Activated gamma-delta T cell treated with anti-CD3 and anti-CD28 coated beads, Interleukin-2, amount 50 U/mL, for 16 hours (primary cell): ENCODE measurements at places on chromosomes 2 and 18.

DNA sequence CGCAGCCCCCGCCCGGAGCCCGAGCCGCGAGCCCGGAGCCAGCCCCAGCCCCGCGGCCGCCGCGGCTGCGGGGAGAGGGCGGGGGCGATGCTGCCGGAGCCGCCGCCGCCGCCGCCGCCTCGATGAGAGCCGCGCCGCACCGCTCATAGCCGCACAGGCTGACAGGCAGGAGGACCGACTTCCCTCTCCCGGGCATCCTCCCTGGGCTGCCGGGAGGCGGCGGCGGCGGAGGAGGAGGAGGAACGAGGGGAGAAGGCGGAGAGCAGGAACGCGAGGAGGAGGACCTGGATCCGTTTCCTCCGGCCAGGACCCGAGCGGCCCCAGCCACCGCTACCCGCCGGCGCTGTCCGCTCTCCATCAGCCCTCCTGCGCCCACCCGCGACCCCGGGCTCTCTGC lies 370 bp downstream of the KLHL29 start:
- no peak for DNase-seq

GRCh38 chr18:363301-364085 lies 95.6 kb upstream of the THOC1 start:
- DNase-seq, result no peak

GRCh38 chr2:31129375-31130171 lies 8.7 kb downstream of the GALNT14 start:
- DNase-seq, result no peak

DNA sequence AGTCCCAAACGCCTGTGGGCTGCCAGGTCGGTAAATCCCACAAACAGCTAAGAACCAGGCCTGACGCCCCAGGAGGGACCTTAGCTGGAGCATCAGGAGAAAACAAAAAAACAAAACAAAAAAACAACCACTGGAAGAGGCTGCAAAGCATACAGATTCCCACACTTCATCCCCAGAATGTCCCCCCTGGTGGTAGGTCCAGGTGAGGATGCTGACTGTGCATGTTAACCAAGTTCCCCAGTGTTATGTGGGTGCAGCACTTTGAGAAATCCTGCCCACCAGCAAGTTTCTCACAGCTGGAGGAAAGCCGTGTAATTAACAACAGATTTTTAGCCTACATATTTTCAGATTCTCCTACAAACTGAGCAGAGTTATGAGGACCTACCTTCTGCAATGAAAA lies 15.1 kb downstream of the ST3GAL5 start:
- no peak for DNase-seq

DNA sequence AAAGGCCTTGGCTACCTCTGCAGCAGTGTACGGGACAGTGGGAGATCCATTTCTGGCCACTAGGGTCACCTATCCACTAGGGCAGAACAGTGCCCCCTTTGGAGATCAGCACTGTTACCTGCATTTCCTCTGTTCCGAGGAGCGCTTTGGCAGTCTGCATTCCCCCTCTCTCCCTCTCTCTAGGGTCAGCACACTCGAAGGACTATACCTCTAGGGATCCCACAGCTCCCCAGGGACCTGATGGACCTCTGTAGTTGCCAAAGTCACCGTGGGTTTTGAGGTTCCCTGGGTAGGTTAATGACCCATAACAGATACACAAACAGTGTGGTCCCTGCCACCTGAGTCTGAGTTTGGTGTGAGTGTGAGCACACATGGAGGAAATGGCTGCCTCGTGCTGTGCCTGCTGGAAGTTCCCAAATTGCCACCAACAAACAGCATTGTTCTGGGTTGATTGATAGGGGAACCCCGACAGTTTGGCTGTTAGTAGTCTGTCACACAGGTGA lies 99.8 kb upstream of the VWC2L start:
- DNase-seq, result no peak

GRCh38 chr2:9805435-9806297 lies 37.6 kb upstream of the TAF1B start:
- DNase-seq, result no peak

DNA sequence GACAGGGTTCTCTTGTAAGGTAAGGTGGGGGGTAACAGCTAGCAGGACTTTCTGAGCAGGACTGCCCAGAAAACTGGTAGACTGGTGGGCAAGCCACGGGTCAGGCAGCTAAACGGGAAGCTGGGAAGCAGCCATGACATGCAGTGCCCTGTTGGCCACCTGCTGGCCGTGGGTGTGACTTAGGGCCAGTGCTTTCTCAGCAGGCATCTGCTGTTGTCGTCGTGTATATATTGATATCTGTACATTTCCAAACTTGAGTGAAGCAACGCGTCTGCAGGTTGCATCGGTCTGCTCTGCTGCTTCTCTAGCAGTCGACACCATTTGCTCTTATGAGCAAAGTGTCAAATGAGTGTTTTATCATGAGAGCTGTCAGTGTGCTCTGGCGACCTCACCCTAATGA lies 31.0 kb downstream of the COA5 start:
- DNase-seq, result no peak

GRCh38 chr18:55523001-55523400 lies 65.0 kb downstream of the TCF4 start:
- DNase-seq, result no peak

- no peak for DNase-seq
These were observed at the start of gene SETBP1 for GRCh38 chr18:44680273-44681075. Gene SETBP1 (plus strand): TSS chr18:44680888. CDS start chr18:44701347, 20,459 bp downstream.

GRCh38 chr2:218363736-218364135 lies 7.1 kb downstream of the CATIP start:
- DNase-seq, result no peak

- DNase-seq, result no peak
These were observed at the start of gene SH3RF3 for GRCh38 chr2:109128616-109129355. Gene SH3RF3 (plus strand): TSS chr2:109129205.

GRCh38 chr18:6370886-6371635 lies 43.6 kb downstream of the L3MBTL4 start:
- no peak for DNase-seq

GRCh38 chr2:55452879-55453278 lies 33.2 kb upstream of the CCDC88A start:
- DNase-seq, result no peak

DNA sequence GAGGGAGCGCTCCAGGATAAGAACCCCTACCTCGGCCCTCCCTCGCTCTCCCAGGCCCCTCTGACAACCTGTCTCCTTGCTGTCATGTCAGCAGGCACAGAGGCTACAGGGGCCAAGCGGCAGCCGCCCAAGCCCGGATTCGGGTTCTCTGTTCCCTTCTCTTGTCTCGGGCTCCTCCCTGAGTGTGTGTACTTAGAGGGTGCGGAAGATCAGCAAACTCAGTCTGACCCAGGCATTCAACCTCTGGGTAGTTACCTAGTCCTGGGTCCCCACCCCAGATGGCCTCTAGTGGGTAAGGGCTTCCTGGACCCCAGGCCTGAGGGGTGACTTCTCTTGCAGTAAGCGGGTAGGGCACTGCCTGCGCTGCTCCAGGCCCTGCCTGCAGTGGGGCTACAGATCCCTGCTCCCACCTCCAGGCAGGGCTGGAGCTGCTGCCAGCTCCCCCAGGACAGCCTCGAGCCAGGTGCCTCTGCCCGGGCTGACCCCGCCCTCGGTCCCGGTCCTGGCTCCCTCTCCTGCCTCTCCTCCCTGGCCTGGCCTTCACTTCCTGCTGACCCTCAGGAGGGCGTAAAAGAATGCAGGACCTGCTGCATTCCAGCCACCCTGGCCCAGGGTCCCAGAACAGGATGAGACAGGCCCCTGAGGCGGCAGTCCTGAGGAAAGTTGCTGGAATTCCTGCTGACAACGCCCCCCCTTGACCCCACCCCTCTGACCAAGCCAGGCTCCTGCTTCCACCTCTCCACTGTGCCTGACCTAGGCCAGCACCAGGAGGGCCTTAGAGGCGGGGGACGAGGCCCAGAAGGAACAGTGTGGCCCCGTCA lies 22.0 kb downstream of the GPC1 start:
- no peak for DNase-seq

DNA sequence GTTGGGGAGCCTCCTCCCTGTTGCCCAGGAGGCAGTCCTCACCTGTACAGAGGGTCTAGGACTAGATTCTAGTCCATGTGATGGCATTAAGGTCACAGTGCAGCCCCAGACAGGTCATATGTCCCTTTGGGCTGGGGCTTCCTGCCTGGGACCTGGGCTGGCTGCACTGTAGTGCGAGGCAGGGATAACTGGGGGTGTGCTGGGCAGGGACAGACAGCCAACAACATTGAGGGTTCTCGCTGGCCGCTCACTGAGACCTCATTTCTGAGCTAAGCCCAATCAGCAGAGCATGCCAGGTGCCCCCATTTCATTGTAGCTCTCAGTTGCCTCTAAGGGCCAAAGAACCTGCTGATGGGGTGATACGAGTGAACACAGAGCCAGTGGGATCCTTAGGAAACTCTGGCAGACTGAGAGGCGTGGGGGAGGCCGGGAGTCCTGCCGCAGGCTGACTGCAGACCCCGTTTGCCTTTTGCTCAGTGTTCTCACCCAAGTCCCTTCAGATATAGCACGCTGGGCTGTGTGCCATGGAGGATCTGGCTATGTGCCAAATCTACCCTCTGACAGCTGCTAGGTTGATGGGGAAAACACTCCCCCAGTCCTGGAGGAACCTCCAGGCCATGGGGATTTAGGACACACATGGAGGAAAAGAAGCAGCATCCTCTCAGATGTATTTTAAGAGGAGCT lies 51.9 kb downstream of the DYSF start:
- DNase-seq, result no peak

- no peak for DNase-seq
These were observed 839.4 kb upstream of the VRK2 start for GRCh38 chr2:57207191-57207590.

DNA sequence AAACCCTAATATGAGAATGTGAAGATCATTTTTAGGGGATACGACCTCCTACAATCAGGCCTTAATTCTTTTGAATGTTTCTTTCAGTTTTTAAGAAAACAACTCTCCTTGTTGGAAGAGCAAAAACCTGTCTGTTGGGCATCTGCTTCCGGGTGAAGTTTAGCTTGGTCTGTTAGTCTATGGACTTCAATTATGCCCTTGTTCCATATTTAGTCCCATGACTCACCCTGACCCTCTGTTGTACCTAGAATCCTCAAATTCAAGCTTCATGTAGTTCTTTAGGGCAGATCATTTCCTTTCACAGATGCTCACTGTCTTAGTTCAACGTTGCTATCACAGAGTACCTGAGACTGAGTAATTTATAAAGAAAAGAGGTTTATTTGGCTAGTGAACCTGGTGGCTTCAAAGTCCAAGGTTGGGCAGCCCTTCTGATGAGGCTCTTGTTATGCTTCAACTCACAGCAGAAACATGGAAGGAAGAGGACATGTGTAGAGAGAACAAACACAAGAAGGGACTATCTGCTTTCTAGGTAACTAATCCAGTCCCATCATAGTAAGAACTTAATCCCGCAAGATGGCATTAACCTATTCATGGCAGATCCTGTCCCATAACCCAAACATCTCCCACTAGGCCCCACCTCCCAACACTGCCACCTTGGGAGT lies 82.5 kb upstream of the SERPINE2 start:
- no peak for DNase-seq

DNA sequence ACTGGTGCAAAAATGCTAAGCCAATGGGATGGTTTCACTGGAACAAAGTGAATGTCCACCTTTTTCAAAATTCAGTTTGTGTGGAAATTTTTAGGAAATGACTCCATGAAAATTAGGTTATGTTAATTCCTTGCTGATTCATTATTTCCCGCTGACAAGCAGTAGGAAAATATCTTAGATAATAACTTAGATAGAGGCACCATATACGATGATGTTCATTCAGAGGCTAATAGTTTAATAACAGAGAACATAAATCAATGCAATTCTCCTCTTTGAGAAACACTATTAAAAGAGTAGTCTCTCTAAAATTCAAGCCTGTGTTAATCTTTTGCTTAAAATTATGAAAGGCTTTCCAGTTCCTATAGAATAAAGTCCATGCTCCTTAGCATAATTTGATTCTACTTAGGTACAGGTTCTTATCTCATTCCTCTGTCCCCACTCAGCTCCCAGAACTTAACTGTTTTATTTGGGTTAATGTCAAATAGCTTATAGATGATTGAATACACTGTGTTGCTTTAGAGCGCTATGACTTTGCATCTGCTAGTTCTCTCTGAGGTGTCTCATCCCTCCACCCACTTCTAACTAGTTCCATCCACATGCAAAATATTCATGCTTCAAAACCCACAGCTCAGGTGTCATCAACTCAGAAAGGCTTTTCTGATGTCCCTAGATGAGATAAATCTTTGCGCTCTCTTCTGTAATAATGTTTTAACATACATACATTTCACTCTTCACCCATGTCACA lies 503.6 kb downstream of the ERBB4 start:
- DNase-seq, result no peak

- no peak for DNase-seq
These were observed 108.4 kb upstream of the CDC42EP3 start for GRCh38 chr2:37779611-37780386.

GRCh38 chr2:236665101-236665500 lies 95.5 kb downstream of the ACKR3 start:
- no peak for DNase-seq

- no peak for DNase-seq
These were observed 32.4 kb downstream of the FIGN start for GRCh38 chr2:163703386-163703785.

DNA sequence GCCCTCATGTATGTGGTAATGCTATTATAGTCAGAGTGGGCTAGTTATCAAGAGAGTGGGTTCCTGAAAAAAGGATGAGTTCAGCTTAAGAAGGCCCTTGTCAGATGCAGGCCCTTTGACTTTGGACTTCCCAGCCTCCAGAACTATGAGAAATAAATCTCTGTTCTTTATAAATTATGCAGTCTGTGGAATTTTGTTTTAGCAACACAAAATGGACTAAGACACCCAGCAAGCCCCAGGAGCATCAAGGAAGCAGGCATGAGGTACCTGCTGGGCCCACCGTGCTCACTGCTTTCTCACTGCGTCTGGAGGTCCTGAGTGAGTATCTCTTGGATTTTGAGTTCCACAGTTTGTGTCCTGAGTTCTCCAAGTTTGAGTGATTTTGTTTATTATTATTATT lies 35.9 kb upstream of the LIPG start:
- DNase-seq, result no peak

DNA sequence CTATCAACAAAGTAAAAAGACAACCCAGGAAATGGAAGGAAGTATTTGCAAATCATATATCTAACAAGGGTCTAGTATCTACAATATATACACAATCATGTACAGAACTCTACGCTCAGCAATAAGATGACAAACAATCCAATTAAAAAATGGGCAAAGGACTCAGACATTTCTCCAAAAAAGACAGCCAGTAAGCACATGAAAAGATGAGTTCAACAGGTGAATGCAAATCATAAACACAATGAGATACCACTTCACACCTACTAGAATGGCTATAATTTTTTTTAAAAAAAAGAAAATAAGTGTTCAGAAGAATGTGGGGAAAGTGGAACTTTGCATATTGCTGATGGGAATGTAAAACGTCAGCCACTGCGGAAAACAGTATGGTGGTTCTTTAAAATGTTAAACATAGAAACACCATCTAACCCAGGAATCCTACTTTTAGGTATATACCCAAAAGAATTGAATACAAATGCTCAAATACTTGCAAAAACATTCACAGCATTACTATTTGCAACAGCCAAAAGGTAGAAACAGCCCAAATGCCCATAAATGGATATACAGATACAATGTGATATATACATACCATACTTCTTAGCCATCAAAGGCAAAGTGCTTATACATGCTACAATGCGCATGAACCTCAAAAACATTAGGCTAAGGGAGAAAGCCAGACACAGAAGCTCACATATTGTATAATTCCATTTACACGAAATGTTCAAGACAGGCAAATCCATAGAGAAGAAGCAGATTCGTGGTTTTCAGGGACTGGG lies 121.2 kb downstream of the CABYR start:
- DNase-seq, result no peak

GRCh38 chr18:5132987-5133386 lies 64.1 kb downstream of the AKAIN1 start:
- no peak for DNase-seq

- no peak for DNase-seq
These were observed 74.4 kb upstream of the ASB18 start for GRCh38 chr2:236338495-236339184.
